ENCODE measurements at places on chromosomes 2 and 18.

DNA sequence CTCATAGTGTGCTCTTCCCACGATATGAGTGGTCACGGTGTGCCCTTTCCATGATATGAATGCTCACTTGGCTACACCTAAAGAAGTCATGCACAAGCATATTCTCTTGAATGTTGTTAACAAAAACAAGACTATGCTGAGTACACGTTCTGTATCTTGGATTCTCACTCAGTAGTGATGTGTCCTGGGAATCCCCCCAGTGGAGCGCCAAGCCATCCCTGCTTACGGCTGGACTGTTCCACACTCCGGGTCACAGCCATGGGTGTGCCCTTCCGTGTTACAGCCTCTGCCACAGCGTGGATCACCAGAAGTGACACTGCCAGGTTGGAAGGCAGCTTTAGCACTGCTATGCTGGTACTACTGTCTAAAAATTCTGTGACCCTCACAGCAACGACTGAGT is 59.1 kb downstream of the TPO start:
- DNase-seq: no peak

DNA sequence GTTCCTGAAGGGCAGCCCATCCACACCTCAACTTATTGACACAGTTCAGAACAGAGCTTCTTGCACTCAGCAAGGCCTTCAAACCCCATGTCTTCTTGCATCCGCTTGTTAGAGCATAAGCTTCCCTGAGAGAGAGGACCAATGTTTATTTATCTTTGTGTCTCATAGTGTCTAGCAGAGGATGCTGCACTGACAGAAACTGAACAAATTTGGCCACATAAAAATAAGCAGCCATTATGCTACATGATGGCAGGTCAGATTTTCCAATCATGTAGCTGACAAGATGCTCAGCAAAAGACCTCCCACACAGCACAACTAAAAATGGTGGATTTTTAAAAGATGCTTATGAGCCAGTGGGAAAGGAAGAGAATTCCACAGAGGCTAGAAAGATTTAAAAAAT is 38.1 kb upstream of the SIGLEC15 start:
- no peak for DNase-seq

GRCh38 chr2:218858138-218858445 is 1.5 kb upstream of the WNT6 start:
- no peak for DNase-seq

DNA sequence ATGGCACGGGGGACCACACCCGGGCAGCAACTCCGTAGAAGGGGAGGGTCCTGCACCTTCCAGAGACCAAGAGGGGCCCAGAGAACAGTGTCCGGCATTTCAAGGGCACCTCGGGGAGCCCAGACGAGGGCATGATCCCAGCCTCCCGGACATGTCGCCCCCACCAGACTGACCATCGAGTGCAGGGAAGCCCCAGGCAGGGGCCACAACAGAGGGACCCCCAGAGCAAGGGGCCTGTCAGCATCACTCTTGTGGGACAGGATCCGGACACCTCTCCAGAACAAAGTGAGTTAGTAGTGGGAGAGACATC is 50.4 kb upstream of the CTDP1 start:
- no peak for DNase-seq

DNA sequence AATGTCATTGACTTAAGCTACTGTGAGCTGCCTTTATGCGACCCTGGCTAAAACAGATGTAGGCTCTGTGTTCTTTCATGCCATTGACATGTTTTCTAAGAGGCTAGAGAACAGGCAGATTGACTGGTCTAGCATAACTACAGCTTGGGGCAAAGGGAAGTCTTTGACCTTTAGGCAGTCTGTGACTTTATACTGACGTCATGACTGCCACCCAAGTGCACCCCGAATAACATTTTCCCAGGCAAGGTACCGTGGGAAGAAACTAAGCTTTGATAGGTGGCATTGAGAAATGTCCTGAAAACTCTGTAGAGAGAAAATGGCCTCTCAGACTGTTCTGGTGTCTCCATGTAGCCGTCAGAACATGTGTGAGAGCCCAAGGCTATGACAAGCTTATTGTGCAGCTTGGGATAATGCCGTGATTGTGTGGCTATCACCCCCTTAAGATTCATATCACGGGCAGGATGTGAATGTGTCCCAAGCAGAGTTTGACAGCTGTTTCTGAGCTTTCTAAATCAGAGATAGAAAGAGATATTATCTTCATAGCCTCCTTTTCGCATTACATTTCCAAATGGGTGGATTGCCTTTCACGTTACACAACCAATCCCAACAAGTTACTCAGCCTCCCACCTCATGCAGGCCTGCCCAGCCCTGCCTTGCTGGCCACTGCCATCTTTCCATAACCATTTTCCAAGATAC is 672.2 kb upstream of the ACVR2A start:
- DNase-seq: no peak

GRCh38 chr2:135800513-135801460 is 36.2 kb downstream of the LCT start:
- no peak for DNase-seq

DNA sequence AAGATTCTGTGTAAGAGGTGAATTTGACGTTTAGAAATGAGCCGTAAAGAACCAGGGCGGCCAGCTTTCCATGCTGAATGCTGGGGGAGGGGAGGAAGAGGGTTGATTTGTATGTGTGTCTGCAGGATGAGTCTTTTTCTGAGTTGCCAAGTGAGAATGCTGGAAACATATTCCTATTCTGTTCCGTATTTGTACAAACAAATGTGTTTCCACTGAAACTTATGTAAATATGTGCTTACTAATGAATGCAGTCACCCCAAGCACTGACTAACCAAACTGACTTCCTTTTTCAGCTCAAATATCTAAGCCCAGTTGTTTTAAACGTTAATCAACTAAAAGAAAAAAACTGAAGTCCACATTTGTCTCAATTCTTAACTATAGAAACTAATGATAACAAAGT is 74.9 kb upstream of the APCDD1 start:
- peak; percentile 26 for DNase-seq

DNA sequence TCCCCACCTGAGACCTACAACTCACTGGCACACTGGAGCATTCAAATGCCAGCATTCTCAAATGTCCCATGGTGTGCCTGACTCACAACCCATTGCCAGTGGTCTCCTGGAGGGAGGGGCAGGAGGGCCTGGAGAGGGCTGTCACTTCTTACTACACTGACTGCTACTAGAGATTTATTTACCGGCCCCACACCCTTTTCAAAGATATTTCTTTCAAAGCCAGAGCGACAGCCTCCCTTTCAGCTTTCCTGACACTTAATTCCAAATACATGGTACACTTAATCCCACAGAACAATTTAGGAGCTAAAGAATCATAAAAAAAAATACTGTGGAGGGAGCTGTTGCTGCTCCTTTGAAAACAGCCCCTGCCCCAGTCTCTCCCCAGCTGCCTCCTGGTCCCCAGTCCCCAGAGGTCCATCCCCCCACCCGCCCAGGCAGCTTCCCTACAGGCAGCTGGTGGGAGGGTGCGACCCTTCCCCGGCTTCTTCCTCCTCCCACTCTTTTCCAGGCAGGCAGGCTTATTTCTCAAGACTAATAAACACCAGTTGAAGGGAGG is 129.1 kb upstream of the SMAD2 start:
- DNase-seq: no peak

GRCh38 chr2:27122791-27123190 is 824 bp upstream of the ABHD1 start:
- no peak for DNase-seq

- DNase-seq: no peak
Observed at GRCh38 chr2:11338580-11338979, 5.9 kb downstream of the ROCK2 start.

GRCh38 chr2:121197369-121198091 is 87.5 kb downstream of the TFCP2L1 start:
- DNase-seq: peak; percentile 60

DNA sequence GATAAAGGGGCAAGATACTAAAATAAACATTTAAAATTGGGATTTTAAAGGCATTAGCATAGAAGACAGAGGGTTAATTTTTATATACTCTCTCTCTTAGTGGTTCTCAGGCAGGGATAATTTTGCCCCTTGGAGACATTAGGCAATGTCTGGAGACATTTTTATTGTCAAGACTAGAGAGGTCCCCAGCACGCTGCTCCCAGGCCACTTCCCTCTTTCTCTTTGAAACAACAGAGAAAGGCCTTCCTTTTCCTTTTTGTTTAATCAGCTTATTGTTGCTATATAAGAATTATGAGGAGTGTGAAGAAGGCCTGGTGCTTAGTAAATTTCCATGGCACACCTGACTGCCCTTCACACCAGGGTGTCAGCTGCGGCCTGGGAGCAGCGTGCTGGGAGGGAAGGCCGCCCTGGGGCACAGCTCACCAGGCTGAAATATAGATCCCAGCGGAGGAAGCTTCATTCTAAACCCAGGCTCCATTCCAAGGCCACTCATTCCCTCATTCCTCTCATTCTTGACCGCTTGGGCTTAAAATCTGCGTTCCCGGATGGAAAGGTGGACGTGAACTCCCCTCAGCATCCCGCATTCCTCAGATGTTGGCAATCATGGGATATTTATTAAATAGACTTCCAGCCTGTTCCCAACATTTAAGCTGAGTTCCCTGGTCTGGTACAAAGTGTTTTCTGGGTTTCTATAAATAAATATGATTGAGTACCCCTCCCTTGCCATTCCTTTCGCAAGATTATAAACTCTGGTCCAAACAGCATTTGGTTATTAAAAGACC is 22.5 kb downstream of the SLC14A2 start:
- DNase-seq: no peak

DNA sequence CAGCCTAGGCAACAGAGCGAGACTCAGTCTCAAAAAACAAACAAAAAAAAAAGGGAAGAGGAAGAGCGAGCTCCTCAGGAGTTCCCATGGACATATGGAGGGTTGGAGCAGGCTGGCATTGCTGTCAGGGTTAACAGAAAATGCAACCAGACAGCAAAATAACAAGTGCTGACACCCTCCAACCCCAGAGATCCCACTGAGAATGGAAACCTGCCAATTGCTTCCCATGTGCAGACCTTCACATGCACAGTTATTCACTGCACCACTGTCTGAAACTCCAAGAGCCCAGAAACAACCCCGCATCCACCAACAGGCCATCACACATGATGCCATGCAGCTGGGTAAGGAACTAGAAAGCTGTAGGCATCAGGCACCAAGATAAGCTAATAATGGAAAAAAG is 43.5 kb downstream of the TFCP2L1 start:
- DNase-seq: no peak

GRCh38 chr2:105731511-105731910 is 13.2 kb upstream of the NCK2 start:
- no peak for DNase-seq

- no peak for DNase-seq
Observed at GRCh38 chr2:160647967-160648685, 154.5 kb upstream of the RBMS1 start.

DNA sequence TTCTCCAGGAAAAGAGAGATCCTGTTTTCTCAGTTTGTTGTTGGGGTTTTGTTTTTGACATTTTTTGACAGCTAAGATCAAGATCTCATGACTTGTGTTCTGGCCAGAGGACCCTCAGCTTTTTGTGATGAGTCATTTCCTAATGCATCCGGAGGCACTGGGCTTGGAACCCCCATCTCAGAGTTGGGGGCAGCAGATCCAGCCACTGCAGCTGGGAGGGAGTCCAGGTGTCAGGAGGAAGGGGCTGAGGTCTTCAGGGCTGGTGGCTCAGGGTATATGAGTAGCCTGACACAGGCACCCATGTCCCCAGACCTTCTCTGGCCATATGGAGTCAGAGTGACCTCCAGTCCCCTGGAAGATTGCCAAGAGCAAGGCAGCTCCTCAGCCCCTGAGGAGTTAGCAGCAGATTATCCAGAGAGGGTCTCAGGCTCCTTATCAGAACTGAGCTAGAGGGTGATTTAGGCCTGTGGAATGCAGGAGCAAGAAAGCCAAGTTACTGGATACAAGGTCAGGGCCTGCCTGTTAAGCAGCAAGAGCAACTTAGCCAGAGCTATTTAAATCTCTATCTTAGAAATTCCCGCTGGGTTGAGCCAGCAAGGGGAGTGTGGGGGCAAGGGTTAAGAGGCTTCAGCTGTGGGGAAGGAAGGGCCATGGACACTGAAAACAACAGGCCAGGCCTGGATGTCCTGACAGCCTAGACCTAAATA is 62.4 kb downstream of the TANC1 start:
- DNase-seq: peak; percentile 79

DNA sequence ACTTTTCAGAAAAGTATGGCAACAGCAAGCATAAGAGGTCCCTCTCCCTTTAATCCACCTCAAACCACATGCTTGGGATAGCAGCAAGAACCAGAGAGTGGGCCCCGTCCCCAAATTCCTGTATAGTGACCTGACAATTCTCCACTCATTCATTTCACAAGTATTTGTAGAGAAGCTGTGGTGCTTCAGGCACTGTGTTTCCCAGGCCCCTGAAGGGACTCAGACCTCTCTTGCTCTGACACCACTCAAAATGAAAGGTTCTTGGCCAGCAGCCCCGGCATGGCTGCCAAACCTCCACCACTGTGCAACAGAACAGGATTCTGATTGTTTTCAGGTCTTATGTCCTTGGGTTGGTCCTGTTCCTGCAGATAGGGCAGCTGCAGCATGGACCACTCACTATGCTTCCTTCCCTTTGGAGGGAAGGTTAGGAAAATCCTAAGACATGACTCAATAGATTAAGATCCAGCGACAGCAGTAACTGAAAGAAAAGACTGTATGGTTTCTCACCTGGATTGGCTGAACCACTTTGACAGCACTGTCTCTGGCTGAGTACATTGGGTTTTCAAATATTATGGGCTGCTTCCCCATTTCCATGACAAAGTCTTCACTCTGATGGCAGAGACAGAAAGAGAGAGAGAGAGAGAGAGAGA is 67.6 kb downstream of the DHRS9 start:
- no peak for DNase-seq

GRCh38 chr18:33828949-33829348 is 250.9 kb downstream of the ASXL3 start:
- DNase-seq: no peak

GRCh38 chr2:53182601-53183000 is 585.0 kb upstream of the CHAC2 start:
- no peak for DNase-seq
